ENCODE measurements at places on chromosomes 7 and 10. TPM values are rescaled to one million over a fixed set of nuclear protein-coding genes. Genes with fewer than 3 reads are reported as not detected.

Gene PON3
- total RNA-seq, result 2.9 TPM

GRCh38 chr10:133197786-133198185 is 32.2 kb upstream of the UTF1 start:
- DNase-seq, result no peak

DNA sequence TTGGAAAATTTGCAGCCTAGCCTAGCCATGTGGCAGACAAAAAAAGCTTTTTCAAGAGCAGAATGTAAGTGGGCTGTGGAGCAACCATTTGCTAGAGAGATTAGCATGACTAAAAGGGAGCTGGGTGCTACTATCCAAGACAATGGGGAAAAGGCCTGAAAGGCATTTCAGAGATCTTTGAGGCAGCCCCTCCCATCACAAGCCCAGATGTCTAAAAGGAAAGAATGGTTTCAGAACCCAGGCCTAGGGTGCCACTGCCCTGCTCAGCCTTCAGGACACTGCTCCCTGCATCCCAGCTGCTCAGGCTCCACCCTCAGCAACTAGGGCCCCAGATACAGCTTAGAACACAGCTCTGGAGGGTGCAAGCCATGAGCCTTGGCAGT is 24.7 kb downstream of the PNLIPRP3 start:
- no peak for DNase-seq

DNA sequence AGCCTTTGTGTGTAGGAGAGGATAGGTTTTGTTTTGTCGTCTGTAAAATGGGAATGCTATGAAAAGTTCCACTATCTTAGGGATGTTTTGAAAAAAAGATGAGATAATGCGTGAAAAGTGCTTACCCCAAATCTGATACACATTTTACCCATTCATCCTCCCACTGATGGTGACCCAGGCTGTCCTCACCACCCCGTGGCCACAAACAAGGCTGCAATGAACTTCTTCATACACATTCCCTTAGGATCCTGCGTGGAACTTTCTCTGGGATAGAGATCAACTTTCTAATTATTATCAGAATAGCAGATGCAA is 399 bp upstream of the OGDHL start:
- DNase-seq, result no peak

DNA sequence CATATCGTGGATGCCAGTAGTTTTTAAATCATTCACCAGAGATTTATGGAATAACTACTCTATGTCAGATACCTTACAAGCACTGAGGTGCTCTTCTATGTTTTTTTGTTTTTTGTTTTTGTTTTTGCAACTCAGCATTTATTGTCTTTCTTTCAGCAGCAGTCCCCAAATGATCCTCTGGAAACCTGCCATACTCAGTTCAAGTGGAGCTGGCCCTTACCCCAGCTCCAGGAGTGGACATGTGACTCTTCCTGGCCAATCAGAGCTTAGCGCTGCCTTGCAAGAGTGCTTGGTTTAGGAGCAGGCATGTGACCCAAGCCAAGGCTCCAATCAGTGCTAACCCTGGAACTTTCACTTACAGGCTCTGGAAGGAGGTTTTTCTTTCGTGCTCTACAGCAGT is 356.6 kb upstream of the ZMIZ1 start:
- DNase-seq, result no peak

Gene UNC5B
- 46.9 TPM for total RNA-seq

- DNase-seq, result no peak
These were observed 4.0 kb downstream of the PDGFA start for GRCh38 chr7:515628-516027.

Gene FAM241B
- 2.4 TPM for total RNA-seq

DNA sequence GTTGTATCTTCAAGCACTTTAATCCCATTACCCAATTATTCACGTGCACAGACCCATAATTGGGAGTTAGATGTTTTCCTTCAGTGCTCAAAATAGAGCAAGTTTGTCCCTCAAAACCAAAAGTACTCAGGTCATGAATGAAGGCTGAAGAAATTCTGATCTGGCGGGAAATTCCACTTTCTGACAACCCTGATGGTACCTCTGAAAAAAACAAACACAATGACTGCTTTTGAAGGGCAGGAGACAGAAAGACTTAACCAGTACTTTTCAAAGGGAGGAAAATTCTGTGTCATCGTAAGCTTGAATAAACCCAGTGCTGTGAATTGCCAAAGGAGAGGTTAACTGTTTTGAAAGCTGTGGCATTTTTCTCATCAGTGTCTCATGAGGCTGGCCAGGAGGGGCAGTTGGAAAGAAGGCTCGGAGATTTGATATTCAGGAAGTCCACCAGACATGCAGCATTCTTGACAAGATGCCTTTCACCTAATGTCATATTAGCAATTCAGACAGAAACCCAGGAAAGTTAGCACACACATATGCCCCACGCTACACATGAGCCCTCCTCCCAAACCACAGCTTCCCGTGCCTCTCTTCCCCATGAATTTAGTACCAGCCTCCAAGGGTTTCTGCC is 347.0 kb downstream of the KCNMA1 start:
- DNase-seq, result no peak

DNA sequence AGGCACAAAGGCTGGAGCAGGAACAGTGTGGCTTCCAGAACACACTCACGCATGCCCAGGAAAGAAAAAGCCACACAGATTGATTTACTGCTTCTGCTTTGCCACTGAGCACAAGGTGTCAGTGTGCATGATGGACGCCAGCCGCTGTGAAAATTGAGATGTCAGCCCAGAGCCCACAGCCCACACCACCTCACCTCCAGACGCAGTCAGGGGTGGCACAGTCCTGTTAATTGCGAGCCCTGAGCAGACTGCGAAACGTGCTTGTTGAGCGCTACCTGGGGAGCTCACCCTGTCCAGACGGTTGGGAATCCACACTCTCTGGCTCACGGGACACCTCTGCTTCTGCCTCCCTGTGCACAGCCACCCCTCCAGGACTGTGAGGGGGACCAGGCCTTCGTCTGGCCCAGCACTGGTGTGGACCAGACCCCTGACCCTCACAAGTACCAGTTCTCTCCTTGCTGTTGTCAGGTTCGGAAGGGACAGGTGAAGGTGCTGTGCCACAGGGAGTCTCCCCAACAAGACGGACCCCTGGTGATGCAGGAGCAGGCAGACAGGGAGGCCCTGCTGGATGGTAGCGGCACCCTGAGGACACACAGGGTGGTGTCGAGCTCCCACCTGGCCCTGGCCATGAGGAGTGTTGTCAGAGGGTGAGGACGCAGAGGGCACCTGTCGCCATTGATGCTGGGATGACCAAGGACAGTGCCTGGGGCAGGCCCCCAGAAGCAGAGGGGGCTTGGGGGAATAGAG is 15.3 kb downstream of the RASGEF1A start:
- DNase-seq, result peak; percentile 40

- DNase-seq, result no peak
These were observed 212.6 kb upstream of the FZD8 start for GRCh38 chr10:35854661-35855060.

DNA sequence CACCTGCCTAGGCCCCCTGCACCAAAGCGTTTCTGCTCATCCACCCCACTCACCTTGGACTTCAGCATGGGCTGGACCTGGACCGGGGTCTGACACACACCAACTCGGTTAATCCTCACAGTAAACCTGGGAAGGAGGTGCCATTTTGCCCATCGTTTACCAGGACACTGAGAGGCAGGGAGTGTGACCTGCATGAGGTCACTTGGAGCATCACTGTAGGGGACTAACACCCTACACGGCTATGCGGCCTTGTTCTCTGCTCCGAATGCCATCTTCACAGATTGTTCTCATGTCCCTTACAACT is 33.0 kb downstream of the ANKRD16 start:
- no peak for DNase-seq

Gene MMP21
- total RNA-seq, result not detected

DNA sequence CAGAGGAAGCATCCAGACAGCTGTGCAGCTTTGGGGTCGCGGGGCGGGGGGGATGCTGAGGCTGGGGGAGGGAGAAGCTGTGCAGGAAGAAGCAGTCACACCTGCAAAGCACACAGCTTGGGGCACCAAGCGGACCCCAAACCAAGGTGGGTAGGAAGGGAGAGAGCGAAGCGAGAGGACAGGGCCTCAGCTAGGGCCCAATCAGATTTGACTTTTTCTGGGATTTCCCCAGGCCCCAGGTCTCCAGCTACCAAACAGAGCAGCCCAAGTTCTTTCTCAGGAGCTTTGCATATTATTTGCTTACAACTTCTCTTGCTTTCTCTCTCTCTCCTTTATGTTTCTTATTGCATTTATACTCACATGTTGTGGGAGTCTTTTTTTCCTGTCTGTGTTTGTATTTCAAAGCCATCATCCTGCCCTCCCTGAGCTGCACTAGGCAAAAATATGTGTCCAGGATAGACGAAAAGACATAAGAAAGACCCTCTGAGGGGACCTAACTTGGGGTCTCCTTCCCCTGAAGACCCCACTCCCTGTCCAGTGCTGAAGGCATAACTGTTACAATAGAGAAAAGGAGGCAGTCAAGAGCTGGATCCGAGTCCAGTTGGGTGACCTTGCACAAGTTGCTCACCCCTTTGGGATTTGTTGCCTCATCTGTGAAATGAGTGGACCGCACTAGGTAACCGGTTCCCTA is 50.6 kb upstream of the SMNDC1 start:
- no peak for DNase-seq

GRCh38 chr7:14048889-14049288 is 59.4 kb upstream of the ETV1 start:
- DNase-seq, result no peak

- no peak for DNase-seq
These were observed 88.0 kb upstream of the ADAM12 start for GRCh38 chr10:126476246-126476645.

Measured in Peyer's patch (tissue), 4 donors.